ENCODE measurements at places on chromosomes 2 and 18.

DNA sequence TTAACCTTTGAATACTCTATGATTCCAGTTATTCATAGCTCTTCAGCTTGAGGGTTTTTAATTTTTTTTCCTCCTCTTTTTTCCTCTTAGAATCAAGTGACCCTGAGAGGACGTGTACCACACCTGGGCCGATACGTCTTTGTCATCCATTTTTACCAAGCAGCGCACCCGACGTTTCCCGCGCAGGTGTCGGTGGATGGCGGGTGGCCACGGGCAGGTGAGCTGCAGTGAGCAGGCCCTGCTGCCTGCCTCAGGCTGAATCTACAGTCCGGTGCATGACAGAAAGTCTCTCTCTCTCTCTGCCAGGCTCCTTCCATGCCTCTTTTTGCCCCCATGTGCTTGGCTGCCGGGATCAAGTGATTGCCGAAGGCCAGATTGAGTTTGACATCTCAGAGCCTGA is 153.1 kb downstream of the LAMA3 start:
- no peak for DNase-seq

DNA sequence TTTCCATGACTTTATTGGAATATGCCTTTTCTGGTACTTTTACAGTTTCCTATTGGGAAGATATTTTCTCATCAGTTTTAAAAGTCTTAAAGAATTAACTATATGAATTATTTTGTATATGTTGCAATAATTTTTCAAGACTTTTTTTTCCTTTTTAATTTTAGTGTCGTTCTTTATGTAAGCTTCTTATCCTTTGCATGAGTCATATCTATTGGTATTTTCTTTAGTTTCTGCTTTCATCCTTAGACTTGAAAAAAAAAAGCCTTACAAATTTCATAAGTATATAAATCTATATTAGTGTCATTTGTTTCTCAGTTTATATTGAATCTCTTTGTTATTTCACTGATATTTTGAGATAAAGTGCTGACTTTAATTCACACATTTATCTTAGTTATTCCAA is 94.9 kb downstream of the DSEL start:
- no peak for DNase-seq

- no peak for DNase-seq
These were observed 62.2 kb downstream of the ACKR3 start for GRCh38 chr2:236631856-236632291.

GRCh38 chr2:76314271-76315020 is 603.7 kb upstream of the GCFC2 start:
- no peak for DNase-seq

DNA sequence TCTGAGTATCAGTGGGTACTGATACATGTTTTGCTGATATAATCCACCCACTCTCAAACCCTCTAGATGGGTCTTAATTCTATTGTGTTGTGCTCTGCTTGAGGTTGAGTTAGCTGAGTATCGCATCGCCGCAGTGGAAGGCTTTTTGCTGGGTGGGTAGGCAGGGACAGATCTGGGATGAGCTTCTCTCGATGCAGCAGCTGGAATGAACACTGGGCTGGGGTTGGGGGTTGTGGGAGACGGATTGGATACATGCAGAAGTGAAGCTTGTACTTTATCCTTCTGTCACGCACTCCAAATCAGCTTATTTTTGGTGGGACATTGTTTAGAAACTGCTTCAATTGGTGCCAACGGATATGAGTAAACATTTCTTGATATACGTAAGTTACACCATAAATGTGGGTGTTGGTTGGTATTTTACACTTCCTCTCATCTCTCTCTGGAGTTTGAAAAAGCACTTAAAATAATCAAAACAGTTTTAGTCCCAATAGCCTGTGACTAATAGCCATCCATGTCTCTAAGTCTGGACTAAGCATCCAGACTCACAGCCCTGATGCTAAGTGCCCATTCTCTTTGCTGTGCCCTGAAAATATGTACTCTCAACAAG is 107.1 kb downstream of the POLE4 start:
- DNase-seq: no peak

DNA sequence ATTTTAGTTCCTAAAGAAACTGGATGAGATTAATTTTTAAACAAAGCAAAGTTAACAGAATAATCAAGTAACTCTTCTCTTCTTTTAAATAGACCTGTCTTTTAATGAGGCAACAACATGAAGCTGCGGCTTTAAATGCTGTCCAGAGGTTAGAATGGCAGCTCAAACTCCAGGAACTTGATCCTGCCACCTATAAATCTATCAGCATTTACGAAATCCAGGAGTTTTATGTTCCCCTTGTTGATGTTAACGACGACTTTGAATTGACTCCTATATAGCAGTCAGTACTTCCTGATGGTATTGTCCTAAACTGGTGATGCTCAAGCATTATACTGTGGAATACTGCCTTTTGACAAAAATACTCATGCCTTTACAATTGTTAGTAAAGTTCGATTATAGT is 53.7 kb upstream of the TWSG1 start:
- DNase-seq: no peak

DNA sequence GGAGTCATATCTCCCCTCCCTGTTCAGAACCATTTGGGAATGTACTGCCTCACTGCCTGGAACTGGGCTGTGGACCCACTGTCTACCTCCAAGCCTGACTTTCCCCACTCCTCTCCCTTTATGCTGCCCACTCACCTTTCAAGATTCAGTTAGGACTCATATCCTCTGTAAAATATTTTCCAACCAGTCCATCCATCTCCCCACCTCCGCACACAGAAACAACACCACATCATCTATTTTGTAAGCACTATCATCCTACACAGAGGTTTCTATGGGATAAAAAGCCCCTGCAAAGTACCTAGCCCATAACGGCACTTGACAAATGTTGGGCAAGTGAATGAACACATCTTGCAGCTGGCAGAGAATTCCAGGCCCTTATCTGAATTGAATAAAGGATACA is 250.8 kb downstream of the ANAPC1 start:
- no peak for DNase-seq

DNA sequence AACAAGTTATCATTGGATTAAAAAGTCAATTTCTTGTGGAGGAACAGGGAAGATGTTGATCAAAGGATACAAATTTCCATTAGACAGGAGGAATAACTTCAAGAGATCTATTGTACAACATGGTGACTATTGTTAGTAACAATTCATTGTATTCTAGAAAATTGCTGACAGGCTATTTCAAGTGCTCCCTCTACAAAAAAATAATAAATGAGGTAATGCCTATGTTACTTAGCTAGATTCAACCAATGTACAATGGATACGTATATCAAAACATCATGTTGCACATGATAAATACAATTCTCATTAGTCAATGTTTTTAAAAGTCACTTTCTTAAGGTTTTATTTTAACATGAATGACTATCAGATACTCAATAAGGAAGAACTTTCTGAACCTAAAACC is 33.5 kb downstream of the TFCP2L1 start:
- DNase-seq: no peak

Data from CD4-positive, alpha-beta T cell (primary cell).